ENCODE measurements at places on chromosomes 7 and 10. TPM values are rescaled to one million over a fixed set of nuclear protein-coding genes. Genes with fewer than 3 reads are reported as not detected.

DNA sequence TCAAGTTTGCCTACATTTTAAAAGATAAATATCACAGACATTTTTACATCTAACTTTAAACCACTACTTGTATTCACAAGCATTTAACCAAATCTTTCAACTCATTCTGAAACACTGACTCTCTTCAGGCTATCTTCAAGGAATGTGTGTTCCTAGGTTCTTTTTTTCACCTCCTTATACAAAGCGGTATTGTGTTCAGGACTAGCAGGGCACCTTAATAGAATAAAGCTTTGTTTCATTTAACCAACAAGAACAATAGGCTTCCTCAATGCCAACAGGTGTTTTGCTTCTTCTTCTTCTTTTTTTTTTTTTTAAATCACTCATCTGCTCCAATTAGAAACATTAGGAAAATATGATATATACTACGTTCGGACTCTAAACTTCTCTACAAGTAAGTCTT lies 212.9 kb upstream of the SEMA3E start:
- no peak for DNase-seq

- DNase-seq = no peak
Measured at GRCh38 chr7:22194658-22195273, 162.2 kb downstream of the RAPGEF5 start.

- DNase-seq = peak; percentile 84
Measured at GRCh38 chr10:48253970-48254657, 20.4 kb downstream of the FRMPD2 start.

THSD7A gene
- 38.8 TPM for total RNA-seq

GRCh38 chr7:108016841-108017775 lies 14.1 kb upstream of the LAMB1 start:
- peak; percentile 83 for DNase-seq

- DNase-seq = peak; percentile 27
Measured at GRCh38 chr7:23107781-23108180, 2.2 kb downstream of the KLHL7 start.

ST8SIA6 gene
- total RNA-seq = 0.34 TPM

MACC1 gene
- total RNA-seq = under 0.01 TPM

TYW1B gene
- 6.0 TPM for total RNA-seq

DNA sequence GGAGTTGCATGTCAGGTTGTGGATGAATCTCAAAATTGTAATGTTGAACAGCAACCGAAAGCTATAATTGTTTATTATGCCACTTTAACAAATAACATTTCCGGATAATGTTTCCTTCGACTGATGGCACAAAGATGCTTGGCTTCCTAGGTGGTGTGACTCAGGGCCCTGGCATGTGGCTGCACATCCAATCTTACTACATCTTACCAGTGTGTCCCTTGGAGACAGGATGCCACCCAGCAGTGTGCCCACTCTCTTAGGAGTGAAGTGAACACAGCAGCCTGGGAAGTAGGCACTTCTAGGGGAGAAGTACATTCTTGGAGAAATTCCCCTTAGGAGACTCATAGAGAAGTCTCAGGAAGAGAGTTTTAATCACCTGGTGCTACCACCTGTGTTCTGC lies 33.0 kb upstream of the GPR26 start:
- no peak for DNase-seq

GJD4 gene
- total RNA-seq = not detected

DNA sequence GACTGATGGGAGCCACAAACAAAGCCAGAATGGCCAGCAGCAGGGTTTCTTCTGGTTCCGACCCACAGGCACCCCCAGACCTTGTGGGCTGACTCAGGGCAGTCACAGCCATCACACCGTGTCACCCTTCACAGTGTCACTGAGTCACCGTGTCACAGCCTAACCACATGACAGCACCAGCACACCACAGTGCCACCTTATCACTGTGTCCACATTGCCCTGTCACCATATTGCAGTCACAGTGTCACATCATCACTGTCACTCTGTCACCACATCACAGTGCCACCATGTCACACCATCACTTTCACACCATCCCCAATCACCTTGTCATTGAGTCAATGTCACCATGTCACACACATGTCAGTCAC lies 77.0 kb downstream of the OAT start:
- DNase-seq = no peak

DNA sequence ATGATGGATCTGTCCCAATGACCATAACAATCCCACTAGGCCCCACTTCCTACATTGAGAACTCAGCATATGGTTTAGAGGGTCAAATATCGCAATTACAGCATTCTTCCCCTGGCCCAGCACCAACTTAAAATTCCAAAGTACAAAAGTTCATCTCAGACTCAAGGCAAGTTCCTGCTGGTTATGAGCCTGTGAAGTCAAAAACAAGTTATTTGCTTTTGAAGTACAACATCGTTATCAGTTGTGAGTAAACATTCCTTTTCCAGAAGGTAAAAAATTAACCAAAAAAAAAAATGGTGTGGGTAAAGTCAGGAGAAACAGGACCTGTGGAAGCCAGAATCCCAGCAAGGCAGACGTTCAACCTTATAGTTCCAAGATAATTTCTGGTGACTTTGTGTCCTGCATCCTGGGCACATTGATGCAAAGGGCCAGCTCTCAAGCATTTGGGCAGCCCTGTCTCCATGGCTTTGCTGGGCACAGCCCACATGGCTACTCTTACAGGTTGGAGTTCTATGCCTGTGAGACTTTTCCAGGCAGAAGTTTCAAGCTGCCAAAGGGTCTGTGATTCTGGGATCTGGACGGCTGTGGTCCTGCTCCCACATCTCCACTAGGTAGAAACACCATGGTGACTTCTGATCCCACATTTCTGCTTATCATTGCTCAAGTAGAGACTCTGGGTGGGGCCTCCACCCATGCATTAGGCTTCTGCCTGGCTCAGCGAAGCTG lies 37.5 kb downstream of the AKR1C8 start:
- no peak for DNase-seq

C10orf105 gene
- total RNA-seq = under 0.01 TPM

KNDC1 gene
- total RNA-seq = not detected

GRCh38 chr10:47047577-47048525 lies 136.6 kb downstream of the PTPN20 start:
- DNase-seq = peak; percentile 83

- no peak for DNase-seq
Measured at GRCh38 chr7:12030116-12030515, 181.0 kb upstream of the TMEM106B start.

DNA sequence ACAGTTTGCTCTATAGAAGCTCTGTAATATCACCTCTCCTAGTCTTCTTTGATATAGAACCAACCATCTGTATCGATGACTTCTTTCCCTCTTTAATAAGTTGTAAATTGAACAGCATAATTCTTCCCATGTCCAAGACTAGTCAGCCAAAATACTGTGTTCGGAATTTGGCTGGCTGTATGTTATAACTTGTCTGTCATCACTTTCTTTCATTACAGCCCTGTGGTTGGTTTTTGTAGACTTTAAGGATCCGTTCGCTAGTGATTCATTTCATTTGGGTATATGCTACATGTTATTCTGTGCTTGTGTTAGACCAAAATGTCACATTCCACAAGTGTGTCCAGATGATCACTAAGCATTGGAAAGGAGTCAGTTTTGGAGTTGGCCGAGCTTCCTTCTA lies 155.4 kb upstream of the ITGB1 start:
- no peak for DNase-seq

GRCh38 chr7:70630818-70631457 lies 501.0 kb upstream of the GALNT17 start:
- DNase-seq = no peak

SUN3 gene
- not detected for total RNA-seq

CDK14 gene
- total RNA-seq = 3.2 TPM

GRCh38 chr7:6398943-6399342 lies 48.8 kb downstream of the DAGLB start:
- no peak for DNase-seq

DNA sequence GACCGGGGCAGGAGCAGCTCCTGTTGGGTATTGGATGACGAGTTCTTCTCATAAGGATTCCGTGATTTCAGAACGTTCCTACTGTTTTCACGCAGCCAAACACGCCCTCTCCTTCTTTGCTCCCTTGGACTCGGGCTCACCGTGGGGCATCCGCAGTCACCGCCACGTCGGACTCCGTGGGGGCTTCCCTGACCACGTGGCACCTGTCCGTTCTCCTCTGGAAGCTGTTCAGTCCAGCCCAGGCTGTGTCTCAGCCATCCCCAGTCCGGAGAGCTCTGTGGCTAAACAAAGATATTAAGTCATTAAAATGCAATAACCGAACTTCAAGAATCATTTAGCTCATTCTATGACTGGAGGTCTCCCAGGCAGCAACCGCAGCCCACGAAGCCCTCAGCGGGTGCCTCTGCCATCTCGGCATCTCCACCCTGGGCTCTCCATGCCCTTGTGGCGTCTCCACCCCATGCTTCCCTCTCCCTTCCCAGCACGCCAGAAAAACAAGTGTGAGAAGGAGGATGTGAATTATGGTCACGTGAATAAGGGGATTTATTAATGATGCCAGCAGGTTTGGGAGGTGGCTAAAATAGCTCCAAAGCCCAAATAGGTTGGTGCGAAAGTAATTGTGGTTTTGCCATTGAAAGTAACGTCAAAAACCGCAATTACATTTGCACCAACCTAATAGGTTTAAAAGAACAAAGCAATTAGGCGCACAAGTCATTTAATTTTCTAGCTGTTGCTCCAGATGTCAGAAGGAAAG lies 224.6 kb upstream of the PPP2R2D start:
- DNase-seq = no peak

CRHR2 gene
- total RNA-seq = not detected

- DNase-seq = no peak
Measured at GRCh38 chr7:106140406-106141173, 28.5 kb upstream of the SYPL1 start.

Data from dermis blood vessel endothelial cell (primary cell).